ENCODE measurements at places on chromosomes 11 and 22.

GRCh38 chr11:70397336-70397982, 870 bp upstream of the CTTN start:
- peak; percentile 41 for DNase-seq

DNA sequence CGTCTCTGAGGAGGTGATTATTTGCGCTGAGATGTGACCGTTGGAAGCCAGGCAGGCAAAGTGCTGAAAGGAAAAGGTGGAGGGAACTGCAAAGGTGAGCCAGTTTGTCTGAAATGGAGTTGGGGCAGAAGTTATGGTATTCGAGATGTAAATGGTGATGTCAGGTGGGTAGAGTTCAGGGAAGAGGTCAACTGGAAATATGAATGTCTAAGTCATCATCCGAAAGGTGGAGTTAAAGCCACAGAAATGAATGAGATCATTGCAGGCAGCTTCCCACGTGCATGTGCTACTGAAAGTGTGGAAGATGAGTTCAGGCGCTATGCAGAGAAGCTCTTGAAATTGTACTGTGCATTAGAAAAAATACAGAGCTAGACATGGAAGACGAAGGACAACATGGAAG, 2.2 kb upstream of the BPIFC start:
- DNase-seq: no peak

DNA sequence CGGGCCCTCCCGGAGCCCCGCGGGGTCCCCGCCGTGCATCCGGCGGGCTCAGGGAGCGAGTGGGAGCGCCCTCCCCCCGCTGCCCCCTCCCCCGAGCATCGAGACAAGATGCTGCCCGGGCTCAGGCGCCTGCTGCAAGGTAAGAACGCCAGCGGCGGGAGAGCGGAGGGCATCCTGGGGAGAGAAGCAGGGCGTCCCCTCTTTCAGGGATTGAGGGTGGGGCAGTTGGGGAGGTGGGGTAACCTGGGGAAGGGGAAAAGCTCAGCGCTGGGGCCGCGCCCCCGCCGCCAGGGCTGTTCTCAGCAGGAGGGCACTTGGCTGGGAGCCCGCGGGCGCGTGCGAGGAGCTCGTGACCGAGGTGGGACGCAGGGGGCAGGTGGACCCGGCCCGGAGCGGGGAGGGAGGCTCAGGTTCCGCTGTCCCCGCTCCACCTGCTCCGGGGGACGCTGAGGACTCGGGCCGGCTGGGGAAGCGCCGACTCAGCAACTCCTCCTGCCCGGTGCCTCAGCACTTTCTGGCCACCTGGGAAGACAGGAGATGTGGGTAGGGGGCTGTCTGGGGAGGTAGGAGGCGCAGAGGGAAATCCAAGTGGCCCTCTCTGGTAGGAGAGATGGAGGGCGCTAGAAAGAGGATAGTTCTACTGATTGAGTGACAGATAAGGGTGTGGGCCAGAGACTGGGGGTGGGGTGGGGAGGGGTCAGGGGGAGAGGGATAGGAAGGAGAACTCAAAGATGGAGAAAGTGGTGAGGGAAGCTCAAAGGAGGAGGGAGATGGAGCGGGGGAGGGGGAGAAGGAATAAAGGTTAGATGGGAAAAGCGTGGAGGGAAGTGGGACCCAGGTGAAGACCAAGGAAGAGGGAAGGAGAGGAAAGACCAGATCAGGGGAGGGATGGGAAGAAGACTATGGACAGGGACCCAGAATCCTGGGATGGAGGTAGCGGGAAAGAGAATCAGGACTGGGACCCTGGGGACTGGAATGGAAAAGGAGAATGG, 726 bp downstream of the RTN4RL2 start:
- DNase-seq: no peak

DNA sequence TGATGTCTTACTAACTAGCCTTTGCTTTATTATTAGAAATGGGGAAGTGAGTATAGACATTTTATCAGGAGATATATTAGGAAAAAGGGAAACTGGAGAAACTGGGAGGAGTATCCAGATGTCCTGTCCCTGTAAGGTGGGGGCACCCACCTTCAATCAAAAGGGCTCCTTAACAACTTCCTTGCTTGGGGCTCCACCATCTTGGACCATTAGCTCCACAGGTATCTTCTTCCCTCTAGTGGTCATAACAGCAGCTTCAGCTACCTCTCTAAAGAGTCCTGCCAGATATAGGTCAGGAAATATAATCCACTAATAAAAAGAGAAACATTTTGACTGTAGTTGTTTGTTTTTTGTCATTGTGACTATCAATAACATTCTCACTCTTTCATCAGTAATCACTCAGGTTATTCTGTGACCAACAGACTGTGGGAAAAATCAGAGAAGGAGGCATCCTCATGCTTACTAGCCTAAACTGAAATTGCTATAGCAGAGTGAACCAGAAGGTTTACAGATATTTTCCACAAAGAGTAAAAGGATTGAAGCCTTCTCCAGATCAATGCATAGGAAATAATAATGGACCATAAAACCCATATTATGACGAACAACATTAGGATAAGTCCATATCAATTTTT, 10.4 kb downstream of the OR51B4 start:
- DNase-seq: peak; percentile 48

- DNase-seq: peak; percentile 69
Observed at GRCh38 chr11:64844330-64845128, at the start of gene CDC42BPG. TSS of gene CDC42BPG (minus strand) at chr11:64844653. CDS start at chr11:64844569, 84 bp downstream.

DNA sequence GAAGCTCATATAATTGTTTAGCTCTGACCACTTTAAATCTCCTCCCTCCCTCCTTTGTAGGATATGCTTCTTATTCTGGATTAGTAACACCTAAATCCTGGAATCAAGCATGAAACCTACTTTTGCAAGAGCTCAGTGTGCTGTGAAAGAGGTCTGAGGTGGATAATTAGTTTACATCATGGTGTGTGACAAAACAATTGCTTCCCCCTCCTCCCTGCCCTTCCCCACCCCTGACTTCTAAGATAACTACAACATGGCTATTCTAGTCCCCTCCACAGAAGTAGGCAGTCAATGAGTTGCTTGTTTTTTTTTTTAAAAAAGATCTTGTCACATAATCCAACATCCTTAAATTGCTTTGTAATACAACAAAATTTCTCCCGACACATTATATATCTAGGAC, 314.0 kb downstream of the CADM1 start:
- no peak for DNase-seq

All from EH (cell line).